ENCODE measurements at places on chromosomes 2 and 18.

- DNase-seq: no peak
Observed at GRCh38 chr2:67412424-67412823, 15.3 kb downstream of the ETAA1 start.

- DNase-seq: no peak
Observed at GRCh38 chr2:103664690-103665089, 902.9 kb downstream of the TMEM182 start.

GRCh38 chr2:173280853-173281252 is 73.8 kb upstream of the CDCA7 start:
- no peak for DNase-seq

DNA sequence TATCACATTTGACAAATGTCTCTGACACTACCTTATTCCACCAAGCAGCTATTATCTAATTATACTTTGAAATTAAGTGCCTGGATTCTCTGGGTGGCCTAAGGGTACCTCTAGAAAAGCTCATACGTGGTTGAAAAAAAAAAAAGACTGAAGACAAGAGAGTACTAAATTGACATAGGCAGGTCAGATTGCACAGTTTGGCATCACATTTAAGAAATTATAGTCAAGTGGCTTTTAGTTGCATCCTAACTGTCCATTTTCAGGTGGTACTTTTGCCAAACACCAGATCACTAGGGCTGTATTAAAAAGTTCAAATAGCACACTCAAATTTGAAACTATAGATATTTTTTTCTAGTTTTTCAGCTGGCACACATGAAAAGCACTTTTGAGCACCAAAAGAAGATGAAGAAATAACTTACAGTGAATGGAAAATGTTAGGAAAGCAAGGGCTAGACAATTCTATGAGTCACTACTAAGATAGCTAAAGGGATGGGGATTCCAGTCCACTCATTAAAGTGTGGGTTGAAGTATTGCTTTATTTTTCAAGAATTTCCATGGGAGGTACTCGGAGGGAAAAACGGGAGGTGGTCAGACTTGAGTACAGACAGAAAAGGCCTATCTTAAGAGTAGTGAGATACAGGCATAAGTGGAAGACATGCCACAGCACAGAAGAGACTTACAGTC is 106.5 kb upstream of the COL5A2 start:
- DNase-seq: no peak

DNA sequence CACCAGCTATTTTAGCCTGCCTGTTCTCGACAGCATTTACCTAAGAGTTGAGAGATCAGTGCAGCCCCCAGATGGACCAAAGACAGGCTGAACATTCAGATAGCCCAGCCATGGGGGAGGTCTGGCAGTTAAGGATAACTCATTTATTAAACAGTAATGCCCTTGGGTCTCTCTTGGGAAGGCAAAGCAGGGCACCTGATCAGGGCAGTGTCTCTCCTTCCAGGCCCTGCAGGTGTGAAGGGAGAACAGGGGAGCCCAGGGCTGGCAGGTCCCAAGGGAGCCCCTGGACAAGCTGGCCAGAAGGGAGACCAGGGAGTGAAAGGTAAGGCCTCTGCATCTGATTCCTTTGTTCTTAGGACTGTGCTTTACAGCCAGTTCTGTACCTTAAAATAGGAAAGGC is 49.6 kb downstream of the MARCO start:
- no peak for DNase-seq

DNA sequence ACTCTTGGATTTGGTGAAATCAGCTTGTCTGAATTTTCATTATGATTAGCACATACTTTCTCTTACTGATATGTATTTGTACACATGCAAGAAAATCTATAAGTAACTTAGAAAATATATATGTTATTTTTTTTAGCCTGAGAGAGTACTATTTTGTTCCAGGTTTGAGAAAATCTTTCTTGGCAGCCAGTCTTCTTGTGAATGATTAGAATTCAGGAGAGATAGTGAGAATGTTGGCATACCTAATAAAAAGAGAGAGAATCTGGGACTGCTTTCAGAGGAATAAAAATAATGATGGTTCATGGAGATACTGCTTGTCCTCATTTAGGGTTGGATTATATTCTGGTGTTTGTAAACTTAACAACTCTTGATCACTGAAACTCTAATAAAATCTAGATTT is 44.4 kb upstream of the RIT2 start:
- DNase-seq: no peak
